CD4-positive, alpha-beta T cell treated with Interleukin-6 for 4 hours (primary cell): ENCODE measurements at places on chromosomes 7 and 10.

DNA sequence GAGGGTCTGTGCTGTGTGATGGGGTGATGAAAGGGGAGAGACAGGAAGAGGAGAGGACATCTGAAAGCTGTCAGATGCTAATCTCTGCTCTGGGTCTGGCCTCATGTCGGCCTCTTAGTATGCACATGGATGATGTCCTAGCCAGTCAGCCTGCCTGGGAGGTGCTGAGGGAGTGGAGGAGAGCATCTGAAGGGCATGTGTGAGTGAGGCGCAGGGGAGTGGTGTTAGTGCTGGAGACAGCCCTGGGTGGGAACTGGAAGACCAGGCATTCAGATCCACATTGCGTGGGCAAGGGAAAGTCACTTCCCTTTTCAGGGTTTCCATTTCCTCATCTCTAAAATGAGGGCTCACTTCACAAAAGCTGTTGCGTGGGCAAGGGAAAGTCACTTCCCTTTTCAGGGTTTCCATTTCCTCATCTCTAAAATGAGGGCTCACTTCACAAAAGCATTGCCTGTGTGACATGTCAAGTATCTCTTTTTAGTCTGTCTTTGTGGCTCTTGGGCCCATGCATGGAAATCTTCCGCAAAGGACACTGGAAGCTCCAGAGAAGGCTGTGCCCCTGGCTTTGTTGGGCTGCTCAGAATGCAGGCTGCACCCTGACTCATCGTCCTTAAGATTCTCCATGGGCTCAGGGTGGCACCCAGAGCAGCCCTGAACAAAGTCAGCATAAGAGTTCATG is 10.0 kb downstream of the SFTPD start:
- no peak for DNase-seq

GRCh38 chr10:29876008-29876555 is 183.3 kb downstream of the JCAD start:
- DNase-seq = no peak

GRCh38 chr10:60778971-60779796 is 906 bp downstream of the CDK1 start:
- DNase-seq = no peak

GRCh38 chr10:71391701-71392100 is 5.0 kb upstream of the CDH23 start:
- no peak for DNase-seq

DNA sequence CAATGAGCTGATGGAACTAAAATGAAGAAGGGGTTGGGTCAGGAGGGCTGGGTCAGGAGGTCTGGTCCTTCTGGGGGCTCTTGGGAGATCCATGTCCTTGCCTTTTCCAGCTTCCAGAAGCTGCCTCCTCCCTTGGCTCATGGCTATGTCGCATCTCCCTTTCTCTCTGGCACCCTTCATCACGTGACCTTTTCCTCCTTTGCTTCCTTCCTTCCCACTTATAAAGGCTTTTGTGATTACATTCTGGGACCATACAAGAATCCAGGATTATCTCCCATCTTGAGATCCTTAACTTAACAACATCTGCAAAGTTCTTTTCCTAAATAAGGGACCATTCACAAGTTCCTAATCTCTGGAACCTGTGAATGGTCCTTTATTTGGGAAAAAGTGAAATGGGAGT is 290.2 kb downstream of the GALNT17 start:
- no peak for DNase-seq

DNA sequence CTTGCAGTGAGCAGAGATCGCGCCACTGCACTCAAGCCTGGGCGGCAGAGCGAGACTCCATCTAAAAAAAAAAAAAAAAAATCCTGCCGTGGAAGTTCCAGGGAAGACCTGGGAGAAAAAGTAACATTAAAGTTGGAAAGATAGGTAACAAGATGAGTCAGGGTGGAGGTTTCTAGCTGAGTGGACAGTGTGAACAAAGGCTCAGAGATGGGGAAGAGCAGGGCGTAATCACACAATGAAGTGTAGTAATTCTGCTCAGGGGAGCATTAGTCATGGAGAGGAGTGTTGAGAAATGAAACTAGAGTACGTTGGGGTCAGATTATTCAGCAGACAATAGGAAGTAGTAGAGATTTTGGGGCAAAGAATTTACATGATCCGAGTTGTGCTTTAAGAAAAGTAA is 21.6 kb upstream of the WASL start:
- no peak for DNase-seq
